ENCODE measurements at places on chromosomes 6 and 20.

- no peaks in the 10 kb centered on the region for H3K36me3 ChIP-seq
- peaks cover 13% of the 10 kb centered on the region for H3K4me1 ChIP-seq
- no peak overlapping the region for H3K4me3 ChIP-seq
Measured at GRCh38 chr6:2225422-2226392, 19.7 kb downstream of the GMDS start.

GRCh38 chr6:96156425-96156824 lies 140.7 kb downstream of the FUT9 start:
- H3K4me1 ChIP-seq: no peaks in the 10 kb centered on the region
- no peak overlapping the region for H3K4me3 ChIP-seq
- no peak for DNase-seq
- H3K36me3 ChIP-seq: no peaks in the 10 kb centered on the region
- no peaks in the 10 kb centered on the region for H3K27me3 ChIP-seq

GRCh38 chr6:154931711-154932424 lies 63.2 kb upstream of the TIAM2 start:
- H3K27me3 ChIP-seq: no peaks in the 10 kb centered on the region
- no peak for DNase-seq
- H3K27ac ChIP-seq: no peak overlapping the region
- H3K4me1 ChIP-seq: no peaks in the 10 kb centered on the region
- H3K4me3 ChIP-seq: no peak overlapping the region
- H3K36me3 ChIP-seq: no peaks in the 10 kb centered on the region

DNA sequence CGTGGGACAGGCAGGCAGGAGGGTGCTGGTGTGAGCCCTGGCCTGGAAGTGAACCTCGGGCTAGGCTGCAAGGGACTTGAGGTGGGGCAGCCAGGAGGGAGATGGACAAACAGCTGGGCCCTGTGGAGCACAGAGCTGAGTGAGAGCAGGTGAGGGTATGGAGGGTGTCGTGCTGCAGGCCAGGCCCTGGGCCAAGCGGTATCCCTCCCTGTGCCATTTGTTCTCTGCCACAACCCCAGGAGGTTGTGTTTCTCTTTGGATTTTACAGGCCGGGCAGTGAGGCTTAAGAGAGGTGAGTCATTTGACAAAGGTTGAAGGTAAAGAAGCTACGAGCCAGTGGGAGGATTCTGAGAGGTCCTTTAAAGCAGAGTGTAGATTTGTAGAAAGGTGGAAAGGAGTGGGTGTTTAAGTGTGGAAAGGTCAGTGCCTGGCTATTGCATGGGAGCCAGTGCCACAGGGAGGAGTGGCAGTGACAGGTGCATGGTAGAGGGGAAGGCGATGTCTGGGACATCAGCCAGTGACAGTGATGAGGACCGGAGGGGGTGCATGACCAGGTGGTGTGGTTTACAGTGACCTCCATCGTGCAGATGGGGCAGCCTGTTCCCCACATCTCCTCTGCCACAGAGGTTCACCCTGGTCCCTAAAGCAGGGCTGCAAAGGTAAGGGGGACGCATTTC lies 39.8 kb downstream of the GMPR start:
- H3K4me3 ChIP-seq: no peak overlapping the region
- H3K27ac ChIP-seq: no peak overlapping the region
- no peaks in the 10 kb centered on the region for H3K4me1 ChIP-seq
- H3K27me3 ChIP-seq: no peaks in the 10 kb centered on the region

DNA sequence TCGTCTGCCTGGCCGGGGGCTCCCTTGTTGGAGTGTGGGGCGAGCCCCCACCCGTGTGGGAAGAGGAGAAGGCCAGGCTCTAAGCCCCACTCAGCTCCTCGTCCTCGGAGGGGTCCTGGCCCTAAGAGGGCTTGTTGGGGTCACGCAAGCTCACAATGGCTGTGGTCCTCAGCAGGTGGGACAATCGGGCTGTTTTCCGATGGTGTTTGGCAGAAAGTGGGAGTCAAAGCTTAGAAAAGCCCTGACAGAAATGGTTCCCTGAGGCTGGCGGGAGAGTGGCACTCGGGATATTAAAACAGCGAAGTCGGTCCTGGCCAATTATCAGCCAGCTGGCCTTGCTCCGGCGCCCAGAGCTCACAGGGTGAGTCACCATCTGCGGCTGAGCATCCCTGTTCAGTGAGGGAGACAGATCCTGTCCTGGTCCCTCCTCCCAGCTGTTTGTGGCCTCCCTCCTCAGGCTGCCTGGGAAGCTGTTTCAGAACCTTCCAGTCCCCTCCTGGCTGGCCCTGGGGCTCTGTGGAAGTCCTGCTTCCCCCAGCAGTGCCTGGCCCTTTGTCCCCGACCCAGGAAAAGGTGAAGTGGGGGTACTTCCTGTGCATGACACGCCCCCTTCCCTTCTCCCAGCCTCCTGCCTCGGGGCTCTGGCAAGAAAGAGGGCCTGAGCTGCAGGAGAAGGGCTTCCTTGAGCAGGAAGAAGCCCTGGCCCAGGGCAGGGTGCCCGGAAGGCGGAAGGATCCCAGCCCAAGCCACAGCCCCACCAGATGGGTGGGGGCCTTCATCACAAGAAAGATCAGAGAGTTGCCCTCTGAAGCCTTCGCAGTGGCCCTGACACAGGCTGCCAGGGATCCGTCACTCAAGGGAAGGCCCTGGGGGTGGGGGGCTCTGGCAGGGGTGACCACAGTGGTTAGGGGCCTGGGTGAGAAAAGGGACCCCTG lies 53.6 kb upstream of the BHLHE23 start:
- no peak for DNase-seq
- no peak overlapping the region for H3K27ac ChIP-seq
- no peaks in the 10 kb centered on the region for H3K36me3 ChIP-seq
- no peak overlapping the region for H3K4me3 ChIP-seq
- H3K27me3 ChIP-seq: peaks cover 7% of the 10 kb centered on the region

- no peaks in the 10 kb centered on the region for H3K4me1 ChIP-seq
- no peaks in the 10 kb centered on the region for H3K36me3 ChIP-seq
- no peak overlapping the region for H3K27ac ChIP-seq
- no peaks in the 10 kb centered on the region for H3K27me3 ChIP-seq
- no peak overlapping the region for H3K4me3 ChIP-seq
- no peak for DNase-seq
Measured at GRCh38 chr6:74605922-74606581, 599.8 kb downstream of the COL12A1 start.

DNA sequence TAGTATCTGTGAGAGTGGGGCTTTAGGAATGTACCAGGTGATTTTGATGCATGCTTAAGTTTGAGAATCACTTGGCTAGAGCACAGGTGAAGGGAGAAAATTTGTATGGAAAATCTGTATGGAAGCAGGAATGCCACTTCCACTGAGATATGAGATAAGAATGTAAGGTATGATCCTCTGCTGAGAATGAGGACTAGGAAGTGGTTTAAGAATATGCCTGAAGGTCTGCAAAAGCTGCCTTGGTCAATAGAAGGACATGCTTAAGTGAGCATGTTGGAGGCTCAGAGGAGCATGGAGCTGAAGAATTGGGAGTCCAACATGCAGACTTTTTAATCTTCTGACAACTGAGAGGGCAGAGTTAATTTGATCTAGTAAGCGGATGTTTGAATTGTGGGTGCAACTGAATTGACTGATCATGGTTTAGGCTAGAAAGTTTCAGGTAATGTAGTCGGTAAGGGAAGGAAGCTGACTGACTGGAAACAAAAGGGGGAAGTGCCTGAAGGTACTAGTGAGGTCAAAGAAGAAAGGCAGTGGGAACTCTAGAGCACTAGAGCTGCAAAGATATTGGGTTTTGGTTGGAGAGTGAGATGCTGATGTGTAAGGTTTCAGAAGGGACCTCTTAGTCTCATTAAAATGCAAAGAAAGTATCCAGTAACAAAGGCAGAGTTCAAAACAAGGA lies 28.6 kb upstream of the NOTCH4 start:
- H3K27me3 ChIP-seq: no peaks in the 10 kb centered on the region
- H3K36me3 ChIP-seq: no peaks in the 10 kb centered on the region
- peaks cover 9% of the 10 kb centered on the region for H3K4me1 ChIP-seq
- H3K4me3 ChIP-seq: no peak overlapping the region

- H3K27me3 ChIP-seq: no peaks in the 10 kb centered on the region
- no peak for DNase-seq
- H3K4me3 ChIP-seq: no peak overlapping the region
- no peaks in the 10 kb centered on the region for H3K4me1 ChIP-seq
- no peaks in the 10 kb centered on the region for H3K36me3 ChIP-seq
- H3K27ac ChIP-seq: no peak overlapping the region
Measured at GRCh38 chr6:151075527-151075926, 164.2 kb upstream of the AKAP12 start.

GRCh38 chr20:59748619-59749191 lies 144.4 kb downstream of the PHACTR3 start:
- H3K4me1 ChIP-seq: no peaks in the 10 kb centered on the region
- no peak overlapping the region for H3K4me3 ChIP-seq
- no peaks in the 10 kb centered on the region for H3K36me3 ChIP-seq
- DNase-seq: no peak

DNA sequence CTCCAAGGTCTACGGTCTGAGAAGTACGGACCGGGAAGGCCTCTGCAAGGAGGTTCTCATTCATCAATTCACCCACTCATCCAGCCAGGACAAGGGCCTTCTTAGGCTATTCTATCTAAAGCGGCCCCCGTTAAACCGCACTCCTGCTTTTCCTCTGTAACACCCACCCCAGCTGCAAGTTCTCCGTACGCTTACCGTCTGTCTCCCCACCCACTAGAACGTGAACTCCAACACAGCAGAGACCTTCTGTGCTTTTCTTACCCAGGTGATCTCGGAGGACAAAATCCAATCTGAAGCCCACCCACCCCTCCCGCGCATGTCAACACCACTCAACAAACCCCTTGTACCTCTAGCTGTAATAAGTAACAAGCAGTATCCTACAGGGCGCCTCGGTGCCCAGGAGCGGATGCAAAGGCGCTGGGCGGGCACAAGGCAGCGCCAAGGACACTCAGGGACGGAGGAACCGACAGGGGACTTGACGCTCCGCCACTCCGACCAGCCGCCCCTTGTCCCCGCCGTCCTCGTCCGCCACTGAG lies 351 bp downstream of the AURKA start:
- H3K27me3 ChIP-seq: no peaks in the 10 kb centered on the region
- peaks cover 1% of the 10 kb centered on the region for H3K36me3 ChIP-seq
- peak overlapping the region; percentile 94 for H3K27ac ChIP-seq
- peak overlapping the region; percentile 98 for H3K4me3 ChIP-seq

DNA sequence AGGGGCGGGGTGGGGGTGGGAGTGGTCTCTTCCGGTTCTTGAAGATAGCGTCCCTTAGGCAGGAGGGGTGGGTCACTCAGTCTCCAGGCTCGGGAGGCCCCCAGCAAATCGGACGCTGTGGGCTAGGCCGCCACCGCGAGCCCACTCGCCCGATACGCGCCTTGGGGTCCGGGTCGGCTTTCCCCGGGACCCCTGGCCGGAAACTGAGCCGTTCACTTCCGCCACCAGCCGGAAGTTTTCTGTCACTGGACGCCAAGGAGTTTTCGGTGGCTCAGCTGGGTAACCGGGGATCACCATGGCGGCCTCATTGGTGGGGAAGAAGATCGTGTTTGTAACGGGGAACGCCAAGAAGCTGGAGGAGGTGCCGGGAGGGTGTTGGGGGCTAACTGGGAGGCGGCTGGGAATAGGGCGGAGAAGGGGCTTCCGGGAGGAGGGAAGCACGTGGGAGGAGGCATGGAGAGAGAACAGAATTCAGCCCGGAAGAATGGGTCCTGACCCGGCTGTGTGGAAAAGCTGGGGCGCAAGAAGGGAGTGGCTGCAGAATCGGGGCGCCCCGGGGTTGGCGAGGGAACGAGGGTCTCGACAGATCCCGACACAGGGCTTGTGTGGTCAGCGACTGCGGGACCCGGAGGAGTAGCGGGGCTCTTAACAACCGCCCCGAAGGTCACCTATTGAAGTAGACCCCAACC lies at the start of gene ITPA:
ITPA (plus strand) TSS at position 242 of the 689 bp plus-strand sequence; CDS start at position 296, 54 bp downstream.
- H3K4me3 ChIP-seq: peak within 1 kb of the TSS; percentile 81
- no peaks in the 10 kb centered on the region for H3K36me3 ChIP-seq
- peak within 1 kb of the TSS; percentile 88 for H3K27ac ChIP-seq
- H3K4me1 ChIP-seq: peaks cover 21% of the 10 kb centered on the region
- DNase-seq: peak; percentile 40
- H3K27me3 ChIP-seq: no peaks in the 10 kb centered on the region

DNA sequence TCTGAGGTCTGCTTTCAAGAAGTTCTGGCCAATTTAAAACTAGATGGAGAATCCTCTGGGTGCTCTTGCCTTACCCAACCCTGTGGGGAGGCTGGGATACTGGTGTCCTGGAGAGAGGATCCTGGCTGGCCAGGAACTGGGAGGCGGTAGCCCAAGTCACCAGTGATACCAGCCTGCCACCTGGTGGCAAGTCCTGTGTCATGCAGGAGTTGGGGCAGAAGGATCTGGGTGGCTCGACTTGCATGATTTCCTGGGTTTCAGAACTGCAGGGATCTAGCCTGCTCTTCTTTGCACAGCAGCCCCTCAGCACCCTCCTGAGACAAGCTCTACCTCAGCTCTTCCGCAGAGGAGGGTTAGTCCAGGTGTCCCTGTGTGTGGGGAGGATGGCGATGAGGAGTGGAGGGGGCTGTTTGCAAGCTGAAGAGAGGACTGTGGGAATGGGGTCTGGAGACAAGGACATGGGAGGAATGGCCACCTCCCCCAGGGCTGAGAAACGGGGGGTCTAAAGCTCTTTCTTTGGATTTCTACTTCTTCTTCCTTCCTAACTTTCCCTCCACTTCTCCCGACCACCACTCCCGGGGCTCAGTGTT lies 4.2 kb downstream of the KCNK17 start:
- H3K4me1 ChIP-seq: no peaks in the 10 kb centered on the region
- no peak for DNase-seq
- no peak overlapping the region for H3K27ac ChIP-seq
- H3K36me3 ChIP-seq: no peaks in the 10 kb centered on the region
- H3K27me3 ChIP-seq: peaks cover 10% of the 10 kb centered on the region

- H3K4me1 ChIP-seq: no peaks in the 10 kb centered on the region
- H3K36me3 ChIP-seq: no peaks in the 10 kb centered on the region
- H3K4me3 ChIP-seq: no peak overlapping the region
- no peaks in the 10 kb centered on the region for H3K27me3 ChIP-seq
Measured at GRCh38 chr20:9294041-9294440, 220.3 kb upstream of the LAMP5 start.

- no peak overlapping the region for H3K4me3 ChIP-seq
- H3K4me1 ChIP-seq: no peaks in the 10 kb centered on the region
- no peaks in the 10 kb centered on the region for H3K27me3 ChIP-seq
- DNase-seq: no peak
Measured at GRCh38 chr20:35515949-35516645, 13.4 kb downstream of the C20orf173 start.

DNA sequence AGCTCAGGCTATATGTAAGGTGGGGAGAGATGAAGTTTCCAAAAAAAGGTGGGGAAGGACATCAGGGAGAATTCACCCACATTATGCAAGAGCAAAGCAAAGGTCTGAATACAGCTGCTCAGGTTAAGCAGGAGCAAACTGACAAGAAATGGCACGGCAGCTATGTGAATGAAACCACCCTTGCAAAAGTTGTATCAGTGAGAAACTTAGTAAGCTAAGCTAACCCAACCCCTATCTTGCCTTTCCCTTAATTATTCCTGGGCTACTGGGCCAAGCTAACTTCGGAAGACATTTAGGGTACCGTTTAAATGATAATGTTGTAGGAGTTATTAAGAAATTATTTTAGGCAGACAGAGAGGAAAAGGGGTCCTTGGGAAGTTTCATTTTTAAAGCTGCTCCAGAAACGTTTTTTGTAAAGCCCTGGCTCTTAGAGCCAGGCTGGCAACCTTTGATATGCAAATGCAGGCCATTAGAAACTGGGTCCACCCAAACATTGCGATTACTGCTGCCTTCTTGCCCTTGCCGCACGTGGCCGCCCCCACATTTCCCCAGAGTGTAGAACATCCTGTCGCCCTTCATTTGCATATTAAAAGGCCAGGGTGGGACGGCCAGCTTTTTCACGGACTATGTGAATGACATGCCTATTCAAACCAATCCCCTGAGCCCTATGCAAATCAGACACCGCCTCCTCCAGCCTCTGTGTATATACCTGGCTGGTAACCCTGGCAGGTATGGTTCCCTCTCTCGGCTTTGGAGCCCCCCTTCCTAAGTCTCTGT lies 60.5 kb upstream of the SAMD5 start:
- no peak for DNase-seq
- no peaks in the 10 kb centered on the region for H3K4me1 ChIP-seq
- no peak overlapping the region for H3K27ac ChIP-seq
- H3K27me3 ChIP-seq: no peaks in the 10 kb centered on the region

All from CD8-positive, alpha-beta memory T cell (primary cell).